Spleen (tissue), 13 donors: ENCODE measurements at places on chromosomes 2 and 18. TPM values are rescaled to one million over a fixed set of nuclear protein-coding genes. Genes with fewer than 3 reads are reported as not detected.

The EMILIN2 gene
- 47.7 TPM for total RNA-seq

The RGPD5 gene
- total RNA-seq: 51.1 TPM

The FBLN7 gene
- total RNA-seq: 14.2 TPM

The MAL gene
- total RNA-seq: 15.2 TPM

The IL1RN gene
- 29.6 TPM for total RNA-seq

The MLPH gene
- total RNA-seq: not detected

The GKN1 gene
- total RNA-seq: not detected

The SOX11 gene
- 0.92 TPM for total RNA-seq

The MPV17 gene
- total RNA-seq: 71.0 TPM

The SLC35F5 gene
- total RNA-seq: 104 TPM

The UGT1A4 gene
- not detected for total RNA-seq

The PLA2R1 gene
- total RNA-seq: 8.2 TPM

The HOXD3 gene
- 9.7 TPM for total RNA-seq

The EGR4 gene
- not detected for total RNA-seq

The MAP3K19 gene
- not detected for total RNA-seq

The HOXD8 gene
- 13.0 TPM for total RNA-seq

The LIMS4 gene
- 3.3 TPM for total RNA-seq

The ASAP2 gene
- 2.2 TPM for total RNA-seq

The GBX2 gene
- total RNA-seq: 0.69 TPM

The TCF4 gene
- 163 TPM for total RNA-seq

The DAW1 gene
- total RNA-seq: not detected

The ITGB6 gene
- not detected for total RNA-seq

The DSG1 gene
- not detected for total RNA-seq

The AOX1 gene
- 14.6 TPM for total RNA-seq

The OR6B2 gene
- total RNA-seq: not detected

The SERPINB2 gene
- total RNA-seq: not detected

The ZBTB14 gene
- total RNA-seq: 21.9 TPM

The LYPD6 gene
- total RNA-seq: 1.7 TPM

The MARCO gene
- total RNA-seq: 39.4 TPM

The RESP18 gene
- total RNA-seq: not detected

The AGAP1 gene
- total RNA-seq: 16.7 TPM

The POTEE gene
- not detected for total RNA-seq

The CTAGE1 gene
- total RNA-seq: not detected

The LIMS3 gene
- 1.9 TPM for total RNA-seq

The FAM136A gene
- total RNA-seq: 25.3 TPM

The OST4 gene
- total RNA-seq: 235 TPM

The GPR35 gene
- total RNA-seq: 16.9 TPM

The HOXD10 gene
- not detected for total RNA-seq

The C2orf49 gene
- total RNA-seq: 17.7 TPM

The OTX1 gene
- total RNA-seq: not detected

The CYP1B1 gene
- 121 TPM for total RNA-seq

The RND3 gene
- 54.1 TPM for total RNA-seq

The GLI2 gene
- total RNA-seq: 1.4 TPM

The COBLL1 gene
- total RNA-seq: 41.4 TPM

The INHBB gene
- total RNA-seq: 0.30 TPM

The ROCK1 gene
- 79.9 TPM for total RNA-seq
